ENCODE measurements at places on chromosomes 1 and 21.
A peak's percentile ranks its signal among the peaks of the same experiment; 100 is the strongest.

DNA sequence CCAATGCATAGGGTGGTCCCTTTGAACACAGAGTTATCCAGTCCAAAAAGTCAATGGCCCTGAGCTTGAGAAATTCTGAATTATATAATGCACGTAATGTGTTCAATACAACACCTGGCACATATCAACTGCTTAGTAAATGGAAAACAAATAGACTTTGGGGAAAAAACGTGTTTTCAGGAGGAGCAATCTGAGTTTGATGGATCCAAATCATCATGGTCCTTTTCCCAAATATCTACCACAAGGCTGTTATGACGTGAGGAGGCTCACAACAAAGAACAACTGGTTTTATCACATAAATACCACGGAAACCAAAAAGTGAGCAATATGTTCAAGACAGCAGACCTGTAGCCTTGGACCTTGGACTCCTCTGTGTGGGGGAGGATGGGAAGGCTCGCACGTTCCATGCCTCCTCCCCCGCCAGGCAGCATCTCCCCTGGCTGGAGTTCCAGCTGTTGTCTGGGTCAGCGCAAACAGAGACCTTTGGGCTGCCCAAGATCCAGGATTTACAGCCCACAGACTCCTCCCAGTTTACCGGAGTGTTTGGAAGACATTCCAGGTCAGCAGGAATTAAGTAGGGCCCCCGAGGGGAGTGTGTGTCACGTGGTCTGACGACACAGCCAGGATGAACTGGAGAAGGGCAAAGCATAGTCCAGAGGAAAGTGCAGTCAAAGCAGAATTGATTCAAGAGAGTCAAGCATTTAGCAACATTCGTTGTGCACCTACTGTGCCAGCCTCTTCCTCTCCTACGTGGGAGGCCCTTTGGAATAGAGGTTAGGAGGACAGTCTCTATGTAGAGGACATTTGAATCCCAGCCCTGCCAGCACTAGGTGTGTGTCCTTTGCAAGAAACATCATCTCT lies 32.2 kb upstream of the MED18 start:
- DNase-seq, result no peak

GRCh38 chr1:28127617-28128257 lies 39.3 kb upstream of the EYA3 start:
- peak; percentile 39 for DNase-seq

DNA sequence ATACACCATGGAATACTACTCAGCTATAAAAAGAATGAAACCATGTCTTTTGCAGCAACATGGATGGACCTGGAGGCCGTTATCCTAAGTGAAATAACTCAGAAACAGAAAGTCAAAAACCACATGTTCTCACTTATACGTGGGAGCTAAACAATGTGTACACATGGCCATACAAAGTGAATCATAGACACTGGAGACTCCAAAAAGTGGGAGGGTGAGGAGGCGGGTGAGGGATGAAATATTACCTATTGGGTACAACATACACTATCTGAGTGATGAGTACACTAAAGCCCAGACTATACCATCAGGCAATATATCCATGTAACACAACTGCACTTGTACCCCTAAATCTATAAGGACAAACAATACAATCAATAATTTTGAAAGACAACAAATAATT lies 39.5 kb upstream of the FAM20B start:
- DNase-seq, result no peak

- DNase-seq, result no peak
Measured at GRCh38 chr21:29184037-29184436, 53.6 kb downstream of the MAP3K7CL start.

GRCh38 chr1:87196110-87196827 lies 132.4 kb upstream of the LMO4 start:
- DNase-seq, result no peak

GRCh38 chr1:43042773-43043457 lies 84.2 kb upstream of the SLC2A1 start:
- DNase-seq, result no peak

- no peak for DNase-seq
Measured at GRCh38 chr1:244314921-244315559, 136.7 kb downstream of the ADSS2 start.

DNA sequence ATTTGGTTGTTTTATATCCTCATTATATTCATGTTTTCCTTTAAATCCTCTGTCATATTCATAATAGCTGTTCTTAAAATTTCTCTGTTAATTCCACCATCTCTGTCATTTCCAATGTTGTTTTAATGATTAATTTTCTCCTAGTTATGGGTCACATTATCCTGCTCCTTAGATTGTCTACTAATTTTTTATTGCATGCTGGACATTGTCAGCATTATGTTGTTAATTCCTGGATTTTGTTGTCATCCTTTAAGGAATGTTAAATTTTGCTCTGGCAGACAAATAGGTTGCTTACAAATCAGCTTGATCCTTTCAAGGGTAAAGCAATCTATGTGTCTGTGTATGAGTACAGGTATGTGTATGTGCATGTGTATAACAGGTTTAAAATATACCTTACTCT lies 393.8 kb upstream of the POU3F1 start:
- no peak for DNase-seq

Data from putamen (tissue), 1 donor.